ENCODE measurements at places on chromosomes 13 and 19.
A peak's percentile ranks its signal among the peaks of the same experiment; 100 is the strongest.

GRCh38 chr13:33745370-33746324 is 72.3 kb upstream of the RFC3 start:
- DNase-seq = no peak

DNA sequence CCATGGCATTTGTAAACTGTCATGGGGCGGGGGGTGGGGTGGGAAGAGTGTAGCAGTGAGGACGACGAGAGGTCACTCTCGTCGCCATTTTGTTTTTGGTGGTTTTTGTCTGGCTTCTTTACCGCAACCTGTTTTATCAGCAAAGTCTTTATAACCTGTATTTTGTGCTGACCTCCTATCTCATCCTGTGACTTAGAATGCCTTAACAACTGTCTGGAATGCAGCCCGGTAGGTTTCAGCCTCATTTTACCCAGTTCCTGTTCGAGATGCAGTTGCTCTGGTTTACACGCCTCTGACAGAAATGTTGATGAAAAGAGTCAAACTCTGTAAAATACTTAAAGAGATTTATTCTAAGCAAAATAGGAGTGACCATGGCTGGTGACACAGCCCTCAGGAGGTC is 852.0 kb downstream of the DACH1 start:
- peak; percentile 14 for DNase-seq

DNA sequence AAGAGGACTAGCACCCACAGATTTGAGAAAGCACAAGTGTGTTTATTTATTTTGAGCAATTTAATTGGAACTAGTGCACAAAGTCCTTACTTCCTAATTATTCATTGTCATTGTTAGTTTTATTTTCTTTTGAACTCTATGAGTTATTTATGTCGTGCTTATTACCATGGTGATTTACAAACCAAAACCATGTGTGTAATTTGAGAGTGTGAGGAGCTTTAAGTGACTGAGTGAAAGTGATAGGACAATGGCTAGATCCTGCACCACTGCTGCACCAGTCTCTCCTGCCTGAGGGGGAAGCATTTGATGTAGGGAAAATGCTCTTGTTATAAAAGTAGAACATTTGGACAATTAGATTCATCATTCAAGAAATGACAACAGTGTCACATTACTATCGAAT is 172.3 kb upstream of the KLF12 start:
- no peak for DNase-seq

DNA sequence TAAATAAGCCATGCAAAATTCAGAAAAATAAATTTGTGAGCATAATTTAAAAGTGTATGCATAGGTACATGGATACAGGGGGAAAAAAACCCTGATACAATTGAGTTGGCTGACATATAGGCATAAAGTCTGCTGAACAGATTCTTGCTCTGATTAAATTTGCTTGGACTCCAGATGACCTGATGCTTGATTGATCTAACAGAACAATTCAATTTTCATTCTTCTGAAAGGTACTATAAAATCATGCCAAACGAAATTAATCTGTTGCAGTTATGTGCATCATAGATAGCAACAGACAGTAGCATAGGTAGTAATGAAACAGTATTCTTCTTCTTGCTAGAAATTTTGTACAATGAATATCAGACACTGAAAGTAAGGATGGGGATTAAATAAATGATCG is 578.2 kb upstream of the SLITRK6 start:
- no peak for DNase-seq

DNA sequence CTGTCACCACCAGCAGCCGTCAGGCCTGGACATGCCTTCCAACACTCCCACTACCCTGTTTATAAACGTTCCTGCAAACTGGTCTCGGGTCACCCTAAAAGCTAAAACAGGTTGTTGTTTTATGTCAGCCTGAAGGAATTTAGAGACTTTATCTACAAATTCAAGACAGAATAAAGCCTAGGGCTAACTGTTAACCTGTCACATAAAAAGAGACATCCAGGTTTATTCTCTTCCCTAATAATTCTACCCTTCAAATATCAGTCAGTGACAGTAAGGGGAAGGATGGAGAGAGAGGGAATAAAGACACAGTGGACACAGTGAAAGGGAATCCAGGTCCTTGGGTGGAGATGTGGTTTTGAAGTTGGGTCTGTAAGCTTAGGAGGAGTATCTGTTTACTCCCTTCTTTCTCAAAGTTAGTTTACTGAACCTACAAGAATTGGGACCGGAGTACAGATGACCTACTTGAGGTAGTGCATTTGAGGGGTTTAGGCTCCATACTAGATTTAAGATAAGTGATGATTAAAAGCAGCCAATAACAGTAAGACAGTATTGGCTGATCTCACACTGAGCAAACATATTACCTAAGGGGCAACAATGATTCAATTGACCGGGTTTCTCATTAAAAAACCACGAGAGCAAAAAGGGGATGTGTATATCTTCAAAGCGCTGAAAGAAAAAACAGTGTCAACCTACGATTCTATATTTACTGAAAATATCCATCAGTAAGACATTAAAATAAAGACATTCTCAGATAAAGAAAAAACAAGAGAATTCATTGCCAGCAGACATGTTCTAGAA is 142.7 kb downstream of the USP12 start:
- DNase-seq = no peak

DNA sequence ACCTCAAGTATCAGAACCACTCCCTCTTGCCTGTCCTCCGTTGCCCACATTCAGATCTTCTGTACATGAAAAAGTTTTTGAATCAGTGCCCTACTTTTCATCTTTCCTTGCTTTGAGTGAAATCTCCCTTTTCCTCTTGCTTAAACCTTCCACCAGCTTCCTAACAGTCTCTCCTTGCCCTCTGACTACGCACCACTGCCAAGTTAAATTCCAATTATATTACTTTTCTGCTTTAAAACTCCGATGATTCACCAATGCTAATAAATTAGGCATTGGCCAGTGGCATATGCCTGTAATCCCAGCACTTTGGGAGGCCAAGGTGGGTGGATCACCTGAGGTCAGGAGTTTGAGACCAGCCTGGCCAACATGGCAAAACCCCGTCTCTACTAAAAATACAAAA is 30.7 kb upstream of the RFXAP start:
- no peak for DNase-seq

DNA sequence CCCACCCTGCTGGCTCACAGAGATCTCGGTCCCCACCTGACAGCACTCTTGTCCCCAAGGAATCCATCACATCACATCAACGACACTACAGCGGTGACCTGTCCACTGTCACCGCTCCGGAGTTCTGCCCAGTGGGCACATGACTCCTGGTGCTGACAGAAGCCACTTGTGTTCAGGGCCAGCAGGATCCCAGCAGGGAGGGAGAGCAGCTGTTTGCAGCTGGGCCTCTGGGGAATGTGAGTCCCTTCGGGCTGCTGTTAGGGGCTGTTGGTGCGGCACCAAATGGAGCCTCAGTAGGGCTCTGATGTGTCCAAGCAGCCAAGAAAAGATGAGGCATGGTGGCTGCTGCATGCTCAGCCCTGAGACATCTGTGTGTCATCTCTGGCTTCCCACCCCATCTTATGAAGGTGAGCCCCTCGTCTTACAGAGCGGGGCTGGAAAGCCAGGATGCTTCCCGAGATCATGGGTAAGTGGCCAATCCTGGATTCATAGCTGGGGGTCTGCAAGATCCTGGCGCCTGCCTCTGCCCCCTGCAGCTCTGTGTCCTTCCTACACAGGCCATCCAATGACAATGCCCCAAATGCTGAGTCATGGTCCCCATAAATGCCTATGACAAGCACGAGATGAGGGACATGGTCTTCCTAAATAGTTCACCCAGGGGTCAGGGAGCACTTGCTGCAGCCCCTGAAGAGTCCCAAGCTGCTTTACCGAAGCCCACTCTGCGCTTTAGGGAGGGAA is 56.0 kb downstream of the F2RL3 start:
- no peak for DNase-seq

DNA sequence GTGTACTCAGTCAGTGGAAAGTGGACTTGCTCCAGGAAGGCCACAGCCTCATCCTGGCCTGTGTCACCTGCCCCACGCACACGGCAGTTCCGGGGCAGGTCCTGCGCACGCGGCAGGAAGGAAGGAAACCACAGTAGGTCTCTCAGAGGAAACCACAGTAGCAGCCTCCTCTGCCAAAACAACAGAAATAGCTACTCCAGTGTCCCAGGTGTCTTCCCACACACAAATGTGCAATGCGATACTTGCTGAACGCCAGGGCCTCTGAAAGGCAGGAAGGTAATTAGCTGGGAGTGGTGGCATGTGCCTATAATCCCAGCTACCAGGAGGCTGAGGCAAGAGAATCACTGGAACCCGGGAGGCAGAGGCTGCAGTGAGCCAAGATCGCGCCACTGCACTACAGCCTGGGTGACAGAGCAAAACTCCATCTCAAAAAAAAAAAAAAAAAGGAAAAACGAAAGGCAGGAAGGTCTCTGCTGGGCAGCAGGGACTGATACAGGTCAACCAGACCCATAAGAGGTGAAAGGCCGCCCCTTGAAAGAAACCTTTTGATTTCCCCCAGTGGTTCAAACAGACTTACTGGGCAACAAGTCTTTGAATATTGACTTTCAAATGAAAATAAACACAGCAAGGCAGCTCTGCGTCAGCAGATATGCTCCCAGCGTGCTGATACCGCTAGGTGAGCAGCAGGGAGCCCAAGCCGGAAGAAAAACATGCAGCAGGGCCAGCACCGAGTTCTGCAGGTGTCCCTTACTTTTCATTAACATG is 49.5 kb downstream of the CRYL1 start:
- DNase-seq = no peak

GRCh38 chr13:20559659-20560356 is 7.1 kb upstream of the IFT88 start:
- DNase-seq = no peak

DNA sequence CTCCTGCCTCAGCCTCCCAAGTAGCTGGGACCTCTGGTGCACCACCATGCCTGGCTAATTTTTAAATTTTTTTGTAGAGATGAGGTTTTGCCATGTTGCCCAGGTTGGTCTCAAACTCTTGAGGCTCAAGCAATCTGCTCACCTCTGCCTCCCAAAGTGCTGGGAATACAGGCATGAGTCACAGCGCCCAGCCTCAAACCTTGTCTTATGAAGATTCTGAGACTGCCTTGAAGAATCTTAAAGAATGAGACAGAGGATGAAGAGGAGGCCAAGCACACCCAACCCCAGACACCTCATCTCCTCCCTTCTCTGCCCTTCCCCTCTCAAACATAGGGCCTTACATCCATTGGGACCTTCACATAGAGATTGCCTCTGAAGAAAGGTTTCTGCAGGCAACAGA is 179.7 kb downstream of the ABCC4 start:
- no peak for DNase-seq

DNA sequence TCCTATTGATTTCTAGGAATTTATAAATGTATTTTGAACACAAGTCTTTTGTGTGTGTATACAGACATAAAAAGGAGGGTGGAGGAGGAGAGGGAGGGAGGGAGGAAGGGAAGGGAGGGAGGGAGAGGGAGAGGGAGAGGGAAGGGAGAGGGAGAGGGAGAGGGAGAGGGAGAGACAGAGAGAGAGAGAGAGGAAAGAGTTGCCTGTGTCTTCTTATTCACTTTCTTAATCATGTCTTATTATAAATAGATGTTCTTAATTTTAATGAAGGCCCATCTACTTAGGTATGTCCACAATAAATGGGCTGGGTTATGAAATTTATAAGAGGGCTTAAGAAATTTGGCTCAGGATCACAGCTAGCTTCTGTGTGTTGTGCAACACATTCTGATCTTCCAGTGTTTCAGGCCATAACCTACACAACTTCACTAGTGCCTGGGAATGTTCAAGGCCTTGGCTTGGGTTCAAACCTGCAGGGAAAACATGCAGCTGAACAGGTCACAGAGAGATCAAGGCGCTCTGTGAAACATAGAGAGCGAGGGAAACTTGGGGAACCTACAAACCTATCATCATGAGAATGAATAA is 39.3 kb downstream of the ZNF45 start:
- DNase-seq = no peak

- no peak for DNase-seq
Observed at GRCh38 chr13:87172166-87172835, 498.9 kb upstream of the SLITRK5 start.

- DNase-seq = no peak
Observed at GRCh38 chr13:113465300-113465699, 12.0 kb upstream of the ADPRHL1 start.

GRCh38 chr13:95492044-95492801 is 60.3 kb upstream of the CLDN10 start:
- peak; percentile 46 for DNase-seq

DNA sequence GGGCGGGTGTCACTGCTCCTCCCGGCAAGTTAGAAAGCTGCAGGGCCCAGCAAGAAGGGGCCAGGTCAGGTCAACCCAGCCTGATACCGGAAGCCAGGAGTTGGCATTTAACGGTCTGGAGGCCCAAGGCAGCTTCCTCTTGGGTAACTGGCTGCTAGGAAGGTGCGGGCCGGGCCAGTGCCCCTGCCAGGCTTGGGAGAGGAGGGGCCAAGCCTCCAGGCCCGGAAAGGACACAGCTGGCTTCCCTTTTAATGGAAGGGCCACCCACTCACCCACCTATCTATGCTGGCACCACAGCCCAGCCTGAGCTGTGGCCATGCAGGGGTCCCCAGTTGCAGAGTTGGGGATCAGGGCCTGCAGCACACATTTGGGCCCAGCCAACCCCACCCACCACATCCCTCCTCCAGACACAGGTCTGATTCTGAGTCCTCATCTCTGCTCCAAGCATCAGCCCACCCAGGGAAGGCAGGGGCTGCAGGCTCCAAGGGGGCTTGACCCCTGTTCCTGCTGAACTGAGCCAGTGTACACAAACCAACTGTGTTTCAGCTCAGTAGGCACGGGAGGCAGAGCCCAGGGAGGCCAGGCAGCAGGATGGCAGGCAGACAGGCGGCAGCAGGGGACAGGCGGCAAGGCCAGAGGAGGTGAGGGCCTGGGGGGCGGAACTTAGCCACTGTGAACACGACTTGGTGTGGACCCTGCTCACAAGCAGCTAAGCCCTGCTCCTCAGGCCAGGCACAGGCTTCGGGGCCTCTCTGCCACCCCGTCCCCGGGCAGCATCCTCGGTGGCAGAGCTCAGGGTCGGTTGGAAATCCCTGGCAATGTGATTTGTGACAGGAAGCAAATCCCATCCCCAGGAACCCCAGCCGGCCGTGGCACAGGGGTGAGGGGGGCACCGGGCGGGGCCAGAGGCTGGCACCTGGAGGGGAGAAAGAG is 40.8 kb downstream of the ZSWIM4 start:
- no peak for DNase-seq

DNA sequence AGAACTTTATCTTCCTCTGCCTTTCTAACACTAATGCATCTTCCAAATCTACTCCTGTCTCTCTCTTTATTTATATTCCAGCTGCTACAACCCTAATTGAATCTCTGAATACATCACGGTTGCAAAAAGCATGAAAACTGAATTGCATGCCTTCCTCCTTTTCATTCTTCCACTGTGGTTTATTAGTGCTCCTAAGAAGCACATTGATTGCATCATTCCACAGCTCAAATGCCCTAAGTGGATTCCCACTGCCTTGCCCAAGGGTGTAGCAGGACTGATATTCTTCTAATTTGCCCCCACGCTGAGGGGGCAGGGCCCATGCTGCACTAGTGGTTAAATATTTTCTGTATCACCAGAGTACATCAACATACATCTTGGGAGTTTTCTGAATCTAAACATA is 640.8 kb downstream of the EFNB2 start:
- DNase-seq = no peak

GRCh38 chr13:113327766-113328471 is 30.9 kb downstream of the LAMP1 start:
- DNase-seq = no peak

Measured in SK-MEL-5 (cell line).